ENCODE measurements at places on chromosomes 6 and 20.

GRCh38 chr6:45049188-45049843 lies 278.8 kb upstream of the RUNX2 start:
- no peak for DNase-seq

DNA sequence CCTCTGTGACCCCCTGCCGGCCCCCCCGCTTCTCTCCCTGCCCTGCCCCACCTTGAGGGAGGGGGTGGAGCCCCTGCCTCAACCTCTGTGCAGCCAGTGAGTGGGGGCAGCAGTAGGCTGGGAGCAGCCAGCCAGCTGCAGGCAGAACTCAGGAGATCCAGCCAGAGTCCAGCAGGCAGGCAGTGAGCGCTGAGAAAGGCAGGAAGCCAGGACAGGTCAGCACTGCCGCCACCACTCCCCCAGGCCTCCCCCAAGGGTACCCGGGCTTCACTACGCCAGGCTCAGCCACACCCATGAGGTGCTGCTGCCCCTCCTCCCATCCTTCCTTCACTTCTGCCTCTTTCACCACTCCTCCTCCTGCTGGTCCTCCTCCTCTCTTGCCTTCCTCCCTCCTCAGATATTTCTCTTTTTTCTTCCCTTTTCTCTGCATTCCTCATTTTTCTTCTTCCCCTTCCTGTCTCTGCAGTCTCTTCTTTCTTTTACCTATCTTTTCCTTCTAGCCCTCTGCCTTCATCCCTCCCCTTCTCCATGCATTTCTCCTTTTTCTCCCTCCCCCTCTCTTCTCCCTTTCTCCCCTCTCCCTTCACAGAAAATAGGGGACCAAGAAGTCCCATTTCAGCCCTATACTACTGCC lies 11.5 kb downstream of the TMEM63B start:
- DNase-seq, result no peak

- no peak for DNase-seq
These were observed 20.3 kb downstream of the DAAM2 start for GRCh38 chr6:39812496-39812852.

- DNase-seq, result no peak
These were observed 26.2 kb upstream of the TCFL5 start for GRCh38 chr20:62887860-62888239.

GRCh38 chr20:14009208-14009607 lies 13.9 kb downstream of the MACROD2 start:
- DNase-seq, result no peak

DNA sequence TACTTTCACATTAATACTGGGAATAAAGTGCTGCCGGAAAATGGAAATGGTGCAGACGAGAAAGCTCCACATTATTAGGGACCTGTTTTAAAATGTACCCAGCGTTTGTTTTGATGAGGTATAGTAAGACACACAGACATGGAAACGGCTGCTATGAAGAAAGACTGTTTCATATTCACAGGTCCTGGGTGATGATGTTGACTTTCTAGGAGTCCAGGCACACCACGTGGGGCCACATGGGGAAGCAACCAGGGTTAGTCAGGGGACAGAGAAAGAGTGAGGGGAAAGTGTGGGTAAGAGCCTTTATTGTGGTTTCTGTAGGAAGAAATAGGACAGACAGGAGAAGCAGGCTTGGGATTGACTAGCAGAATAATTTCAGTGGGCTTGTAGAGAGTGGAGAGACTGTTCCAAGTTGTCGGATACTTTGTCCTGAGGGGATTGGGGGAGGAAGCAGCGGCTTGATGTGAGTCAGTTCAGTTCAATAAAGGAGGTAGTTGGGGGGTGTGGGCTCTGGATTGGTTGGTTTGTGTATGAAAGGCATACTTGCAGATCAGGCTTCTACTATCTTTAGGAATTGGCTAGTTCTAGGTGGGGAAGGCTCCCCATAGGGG lies 112.0 kb upstream of the MCHR2 start:
- no peak for DNase-seq

- no peak for DNase-seq
These were observed 100.1 kb upstream of the AGPAT4 start for GRCh38 chr6:161373905-161374451.

DNA sequence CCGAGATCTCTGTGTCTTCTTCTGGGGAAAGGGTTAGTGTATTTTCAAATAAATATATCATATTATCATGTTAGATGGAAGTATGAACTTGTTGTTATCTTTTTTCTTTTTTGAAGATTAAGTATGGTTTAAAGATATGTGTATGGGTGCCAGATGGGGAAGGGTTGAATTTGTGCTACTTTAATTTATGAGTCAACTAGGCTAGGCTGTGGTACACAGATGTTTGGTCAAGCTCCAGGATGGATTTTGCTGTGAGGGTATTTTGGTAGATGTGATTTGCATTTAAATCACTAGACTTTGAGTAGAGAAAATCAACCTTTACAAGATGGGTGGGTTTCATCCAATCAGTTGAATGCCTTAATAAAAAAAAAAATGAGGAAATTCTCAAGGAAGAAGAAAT lies 886.6 kb upstream of the ADGRB3 start:
- no peak for DNase-seq

- peak; percentile 23 for DNase-seq
These were observed 1.7 kb downstream of the LOC128125822 start for GRCh38 chr6:63573899-63574553.

- DNase-seq, result no peak
These were observed 310.9 kb downstream of the PRL start for GRCh38 chr6:21985904-21986303.
